Activated T-helper 9 cell treated with anti-CD3 and anti-CD28 coated beads, Interleukin-2, amount 50 U/mL, for 16 hours (primary cell): ENCODE measurements at places on chromosomes 3 and 15.

DNA sequence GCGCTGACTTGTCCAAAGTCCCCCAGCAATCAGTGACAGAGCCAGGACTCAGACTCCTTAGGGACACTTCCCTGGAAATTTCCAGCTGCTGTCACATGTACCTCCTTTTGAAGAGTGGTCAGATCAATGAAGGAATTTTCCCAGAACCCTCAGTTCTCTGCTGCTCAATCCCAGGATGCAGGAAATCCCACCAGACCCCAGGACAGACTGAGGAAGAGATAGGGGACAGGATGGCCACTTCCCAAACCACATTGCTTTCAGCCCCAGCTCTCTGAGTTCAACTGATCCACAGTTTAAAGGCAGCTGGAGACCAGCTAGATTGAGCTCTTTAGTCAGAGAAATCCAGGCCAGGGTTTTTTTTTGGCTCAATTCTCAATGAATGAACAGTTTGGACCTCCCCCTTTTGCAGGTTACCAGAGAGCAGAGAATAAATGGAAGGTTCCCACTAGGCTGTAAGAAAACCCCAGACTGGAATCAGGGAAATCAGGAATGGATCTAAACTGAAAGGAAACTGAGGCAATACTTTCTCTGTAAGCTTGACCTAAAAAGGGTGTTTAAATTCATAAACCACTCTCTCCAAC lies 1.5 kb downstream of the CYP1A1 start:
- DNase-seq: no peak

DNA sequence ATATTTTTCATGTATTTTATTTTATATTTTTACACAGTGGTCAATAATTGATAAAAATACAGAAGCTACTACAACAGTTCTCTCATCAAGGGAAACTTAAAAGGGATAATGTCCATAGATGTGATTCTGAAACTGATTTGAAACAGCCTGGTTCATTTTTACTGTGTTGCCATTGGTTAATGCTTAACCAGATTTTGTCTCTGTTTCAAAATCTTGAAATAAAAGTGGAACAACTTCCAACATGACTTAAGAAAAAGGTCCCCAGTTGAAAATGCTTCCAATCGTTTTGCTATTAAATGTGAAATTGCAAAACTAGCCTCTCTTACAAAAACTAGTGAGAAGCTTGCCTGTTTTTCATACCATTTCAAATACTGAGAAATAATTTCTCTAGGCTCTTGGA lies 240.7 kb downstream of the LPP start:
- DNase-seq: no peak

DNA sequence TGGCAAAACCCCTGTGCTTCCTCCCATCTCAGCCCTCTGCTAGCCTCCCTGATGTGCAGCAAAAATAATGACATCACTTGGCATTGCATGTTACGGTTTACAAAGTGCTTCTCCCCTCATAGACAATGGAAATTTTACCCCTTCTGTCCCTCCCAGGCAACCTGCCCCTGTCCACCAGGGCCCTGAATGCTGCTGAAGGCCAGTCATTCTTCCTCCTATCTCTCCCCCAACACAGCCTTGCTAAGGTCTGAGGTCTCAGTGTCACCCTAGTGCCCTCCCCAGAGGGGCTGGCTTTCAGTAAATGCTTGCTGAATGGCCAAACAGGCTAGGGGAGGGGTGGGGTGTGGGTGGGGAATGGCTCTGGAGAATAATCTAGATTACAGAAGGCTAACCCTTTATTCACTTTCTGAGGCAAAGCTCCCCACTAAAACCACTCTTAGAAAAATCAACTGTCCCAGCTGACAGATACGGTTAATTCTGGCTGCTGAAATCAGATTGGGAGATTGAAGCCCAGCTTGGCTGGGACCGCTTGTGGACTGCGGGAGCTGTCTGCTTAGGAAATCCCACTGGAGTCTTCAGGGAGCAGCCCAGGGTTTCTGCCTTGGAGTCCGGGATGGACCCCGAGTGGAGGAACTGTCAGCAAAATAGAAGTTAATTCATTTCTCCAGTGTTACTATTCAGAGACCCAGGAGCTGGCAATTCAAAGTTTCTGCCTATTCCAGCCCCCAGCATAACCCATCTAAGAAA lies 22.9 kb downstream of the ANP32A start:
- DNase-seq: no peak

DNA sequence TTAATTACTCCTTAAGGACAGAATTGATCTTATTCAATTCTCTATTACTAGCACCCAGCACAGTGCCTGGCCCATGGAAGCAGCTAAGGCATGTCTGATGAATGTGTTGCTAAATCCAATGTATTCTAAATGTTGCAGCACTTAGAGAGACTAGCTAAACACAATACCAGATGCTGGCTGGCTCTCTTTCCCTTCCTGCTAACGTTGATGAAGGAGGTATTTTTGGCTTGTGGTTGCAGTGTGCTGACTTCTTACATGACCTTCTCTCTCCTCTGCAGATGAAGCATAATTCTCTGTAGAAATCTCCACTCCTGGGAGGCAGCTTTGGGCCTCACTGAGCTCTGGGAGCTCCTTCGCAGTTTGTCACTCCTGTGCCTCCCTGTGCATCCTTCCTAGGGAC lies 183.6 kb downstream of the PEX5L start:
- DNase-seq: no peak

- no peak for DNase-seq
Measured at GRCh38 chr3:16875876-16876550, 8.7 kb upstream of the PLCL2 start.

GRCh38 chr3:186425788-186426730 lies 64.0 kb upstream of the DGKG start:
- DNase-seq: no peak

DNA sequence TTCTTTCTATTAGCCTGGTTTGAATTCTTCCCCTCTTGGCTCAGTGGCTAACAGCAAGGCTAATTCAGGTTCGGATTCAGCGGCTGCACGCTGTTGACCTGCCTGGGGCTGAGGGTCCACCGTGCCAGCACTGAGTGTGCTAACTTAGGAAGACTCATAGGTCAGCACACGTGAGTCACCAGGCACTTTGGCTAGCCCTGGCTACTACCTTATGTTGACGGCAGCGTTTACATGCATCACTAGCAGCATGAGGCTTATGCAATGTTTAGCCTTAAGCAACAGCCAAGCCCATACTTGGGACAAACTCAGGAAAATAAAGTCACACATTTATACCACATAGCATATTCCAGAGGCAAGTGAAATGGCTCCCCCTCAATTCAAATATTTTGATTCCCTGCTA lies 137.7 kb downstream of the RAB11A start:
- DNase-seq: no peak

DNA sequence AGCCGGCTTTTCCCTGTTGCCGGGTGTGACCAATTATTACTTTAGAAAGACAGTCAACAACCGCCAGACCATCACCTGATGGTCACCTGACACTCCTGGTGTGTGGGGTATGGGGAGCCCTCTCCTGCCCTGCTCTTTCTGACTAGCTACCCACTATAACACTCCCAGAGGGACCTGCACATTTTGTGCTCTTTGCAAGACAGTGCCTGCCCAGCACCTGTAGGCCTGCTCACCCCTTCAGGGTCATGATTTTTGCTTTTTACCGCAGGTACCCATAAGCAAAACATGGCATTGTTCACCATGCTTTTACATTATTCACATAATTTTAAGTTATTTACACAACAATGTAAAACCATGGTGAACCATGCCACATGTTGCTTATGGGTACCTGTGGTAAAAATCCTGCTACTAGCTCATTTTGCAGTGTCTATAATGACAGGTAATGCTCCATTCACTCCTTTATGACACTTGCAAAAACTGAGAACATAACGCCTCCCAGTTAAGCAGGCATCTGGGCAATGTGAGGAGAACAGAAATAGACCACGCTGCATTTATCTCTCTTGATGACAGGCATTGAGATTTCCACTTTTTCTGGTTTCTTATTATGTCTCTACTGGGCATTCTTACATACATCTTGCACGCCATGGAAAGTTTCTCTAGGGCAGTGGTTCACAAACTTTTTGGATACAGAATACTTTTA lies 9.9 kb downstream of the CCRL2 start:
- no peak for DNase-seq

GRCh38 chr3:14331251-14331650 lies 71.2 kb upstream of the SLC6A6 start:
- DNase-seq: no peak

- no peak for DNase-seq
Measured at GRCh38 chr3:195168009-195168762, 102.8 kb downstream of the XXYLT1 start.
